ENCODE measurements at places on chromosomes 6 and 20.

- no peak for DNase-seq
Measured at GRCh38 chr20:13245250-13245723, 24.2 kb downstream of the ISM1 start.

- DNase-seq = no peak
Measured at GRCh38 chr6:124054034-124054433, 250.4 kb downstream of the NKAIN2 start.

DNA sequence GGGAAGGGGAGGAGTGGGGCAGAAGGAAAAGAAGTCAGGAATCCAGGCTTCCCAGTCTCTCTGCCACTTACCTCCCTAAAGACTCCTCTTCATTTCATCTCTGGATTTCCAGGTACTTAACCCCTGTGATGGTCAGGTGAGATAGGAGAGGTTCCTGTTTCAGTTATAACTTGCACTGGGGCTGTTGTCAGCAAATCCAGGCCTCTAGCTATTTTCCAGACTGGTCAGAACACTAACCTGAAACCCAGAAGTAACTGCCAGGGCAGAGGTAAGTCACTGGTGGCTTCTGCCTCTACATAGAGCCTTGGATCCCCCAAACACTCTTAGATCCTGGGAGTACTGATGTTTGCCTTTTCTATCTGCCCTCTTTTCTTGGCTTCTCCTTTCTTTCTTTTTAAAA is 233.5 kb upstream of the TAB2 start:
- DNase-seq = no peak

DNA sequence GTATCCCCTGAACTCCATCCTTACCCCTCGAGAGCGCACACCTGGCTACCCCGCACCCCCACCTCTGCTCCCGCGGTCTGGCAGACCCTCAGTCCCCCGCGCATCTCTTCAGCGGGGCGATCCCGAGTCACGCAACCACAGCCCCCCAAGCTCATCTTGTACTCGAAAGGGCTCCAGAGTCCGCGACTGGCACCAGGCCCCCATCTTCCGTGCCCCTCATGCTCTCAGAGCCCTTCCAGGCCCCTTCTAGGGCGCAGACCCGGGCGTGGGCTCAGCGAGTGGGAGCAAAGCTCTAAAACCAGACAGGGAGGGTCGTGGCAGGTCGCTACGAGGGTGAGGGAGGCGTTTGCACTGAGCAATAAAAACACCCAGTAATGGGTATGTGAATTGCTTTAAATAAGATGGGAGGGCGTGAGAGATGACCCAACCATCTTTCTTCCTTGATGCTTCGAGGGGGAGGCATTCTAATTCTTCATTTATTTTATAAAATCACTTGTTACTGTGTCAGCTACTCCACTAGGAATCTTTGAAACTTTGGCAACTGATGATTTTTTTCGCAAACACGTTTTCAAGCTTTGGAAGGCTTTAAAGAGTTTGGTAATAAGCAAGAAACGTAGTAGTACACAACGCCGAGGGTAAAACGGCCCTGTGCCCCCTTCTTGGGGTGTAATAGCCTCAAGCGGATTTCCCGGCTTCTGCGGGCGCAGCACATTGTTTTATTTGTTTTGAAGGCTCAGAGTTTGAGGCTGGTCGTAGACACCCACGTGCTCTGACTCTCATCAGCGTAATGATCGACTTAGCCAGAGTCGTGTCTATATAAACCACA is 42.6 kb upstream of the SUPT3H start:
- no peak for DNase-seq

DNA sequence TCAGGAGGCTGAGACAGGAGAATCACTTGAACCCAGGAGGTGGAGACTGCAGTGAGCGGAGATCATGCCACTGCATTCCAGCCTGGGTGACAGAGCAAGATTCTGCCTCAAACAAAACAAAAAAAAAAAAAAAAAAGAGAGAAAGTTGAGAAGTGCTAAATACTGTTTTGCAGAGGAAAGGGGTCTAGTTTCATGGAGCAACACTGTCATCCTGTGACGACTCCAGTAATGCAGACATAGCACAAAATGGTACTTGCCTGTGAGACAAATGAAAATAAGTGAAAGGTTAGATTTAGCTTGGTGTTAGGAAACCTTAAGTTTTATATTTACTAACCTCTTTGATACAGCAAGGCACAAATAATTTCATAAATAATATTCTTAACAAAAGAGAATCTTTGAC is 29.7 kb downstream of the CEP162 start:
- no peak for DNase-seq

- DNase-seq = no peak
Measured at GRCh38 chr20:34328928-34329677, 25.9 kb upstream of the AHCY start.

- DNase-seq = no peak
Measured at GRCh38 chr6:139584599-139584998, 210.2 kb upstream of the CITED2 start.

- no peak for DNase-seq
Measured at GRCh38 chr6:42498473-42499128, 46.9 kb upstream of the TRERF1 start.

GRCh38 chr6:28638787-28639430 is 113.2 kb downstream of the GPX5 start:
- no peak for DNase-seq

- DNase-seq = no peak
Measured at GRCh38 chr6:80259118-80259517, 152.6 kb downstream of the BCKDHB start.

- DNase-seq = no peak
Measured at GRCh38 chr6:71642120-71642519, 244.2 kb upstream of the RIMS1 start.

- DNase-seq = no peak
Measured at GRCh38 chr6:41798901-41799558, 11.5 kb downstream of the TOMM6 start.

- DNase-seq = no peak
Measured at GRCh38 chr6:169966312-169967181, 215.1 kb downstream of the ERMARD start.

DNA sequence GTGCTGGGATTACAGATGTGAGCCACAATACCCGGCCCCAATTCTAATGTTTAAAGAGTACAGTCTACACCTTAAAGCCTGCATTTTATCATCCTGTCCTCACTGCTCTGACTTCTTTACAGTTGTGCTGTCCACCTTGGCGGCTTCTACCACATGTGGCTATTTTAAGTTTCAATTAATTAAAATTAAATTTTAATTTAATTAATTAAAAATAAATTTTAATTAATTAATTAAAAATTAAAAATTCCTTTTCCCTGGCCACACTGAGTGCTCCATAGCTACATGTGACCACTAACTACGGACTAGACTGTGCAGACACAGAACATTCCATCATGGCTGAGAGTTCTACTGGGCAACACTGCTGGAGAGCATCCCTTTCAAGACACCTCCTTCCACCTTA is 27.4 kb downstream of the ATP9A start:
- no peak for DNase-seq

- no peak for DNase-seq
Measured at GRCh38 chr20:47753576-47754387, 31.5 kb downstream of the SULF2 start.
